ENCODE measurements at places on chromosomes 1 and 21.

DNA sequence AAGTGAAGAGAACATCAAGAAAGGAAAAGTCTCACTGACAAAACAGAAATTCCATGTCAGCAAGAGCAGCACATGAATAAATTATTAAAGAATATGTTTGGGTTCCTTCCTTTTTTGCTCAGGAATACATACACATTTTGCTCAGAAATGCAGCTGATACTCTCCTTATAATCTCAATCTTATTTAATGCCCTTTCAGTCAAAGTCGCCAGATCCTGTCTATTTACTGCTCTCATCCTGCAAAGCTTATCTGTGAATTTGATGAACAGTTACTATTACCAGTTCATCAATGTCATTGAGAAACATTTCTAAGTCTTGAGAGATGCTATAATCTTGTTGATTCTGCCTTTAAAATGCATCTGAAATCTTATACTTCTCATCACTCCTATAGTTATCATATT, 543.1 kb upstream of the ZRANB2 start:
- DNase-seq = no peak

DNA sequence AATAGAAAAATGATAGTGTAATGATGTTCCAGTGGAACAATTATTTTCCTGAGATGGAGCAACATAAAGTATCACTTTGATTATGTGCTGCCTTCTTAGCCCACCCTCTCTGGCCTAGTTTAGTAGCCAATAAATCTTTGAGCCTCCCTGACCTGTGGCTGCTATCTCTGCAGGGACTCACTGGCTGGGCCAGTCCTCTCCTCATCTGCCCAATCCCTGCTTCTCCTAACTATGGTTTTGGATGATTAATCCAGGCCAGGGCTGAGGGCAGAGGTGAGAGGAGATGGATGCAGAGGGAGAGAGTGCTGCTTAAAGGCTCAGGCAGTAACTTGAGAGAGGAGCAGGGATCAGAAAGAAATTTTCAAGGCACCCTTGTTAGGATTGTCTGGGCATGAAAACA, 89.0 kb upstream of the CD34 start:
- DNase-seq = no peak

GRCh38 chr1:229407206-229408026, 26.5 kb downstream of the ACTA1 start:
- no peak for DNase-seq

GRCh38 chr1:193593147-193593885, 406.9 kb upstream of the B3GALT2 start:
- DNase-seq = no peak

GRCh38 chr1:29824511-29825273, 588.4 kb downstream of the PTPRU start:
- DNase-seq = no peak

DNA sequence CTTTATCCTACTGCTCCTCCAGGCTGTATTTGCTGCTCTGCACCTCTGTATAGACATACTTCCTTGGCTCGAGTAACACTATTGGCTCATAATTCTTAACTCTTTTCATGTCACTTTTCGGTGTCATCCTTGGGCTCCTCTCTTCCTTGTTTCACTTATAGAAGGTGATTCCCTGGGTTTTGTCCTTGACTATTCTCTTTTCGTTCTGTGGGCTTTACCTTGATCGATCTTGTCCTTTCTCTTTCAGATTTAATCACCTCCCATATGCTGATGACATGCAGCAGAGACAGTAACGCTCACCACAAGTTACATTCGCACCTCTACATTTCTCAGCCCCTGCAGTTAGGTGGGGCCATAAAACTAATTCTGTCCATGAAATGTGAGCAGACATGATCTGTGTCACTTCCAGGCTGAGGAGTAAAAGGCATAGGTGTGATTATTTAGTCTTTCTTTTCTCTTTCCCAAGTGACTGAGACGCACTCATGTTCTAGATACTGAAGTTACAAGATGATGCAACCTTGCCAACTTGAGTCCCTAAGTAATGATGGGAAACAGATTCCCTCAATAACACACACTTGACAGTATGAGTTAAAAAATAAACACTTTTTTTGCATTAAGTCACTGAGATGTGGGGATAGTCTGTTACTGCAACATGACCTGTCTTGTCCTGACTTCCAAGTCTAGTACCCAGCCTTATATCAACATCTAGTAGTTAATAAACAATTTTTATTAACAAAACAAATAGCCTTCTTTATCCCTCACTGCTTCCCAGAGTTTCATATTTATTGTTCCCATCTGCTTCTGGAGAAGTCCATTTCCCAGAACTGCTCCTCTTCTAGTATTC, 49.9 kb upstream of the HAO2 start:
- DNase-seq = no peak

GRCh38 chr1:115456441-115456961, 118.5 kb upstream of the NGF start:
- no peak for DNase-seq

- DNase-seq = no peak
Observed at GRCh38 chr21:24976238-24976637, 631.0 kb downstream of the MRPL39 start.

- no peak for DNase-seq
Observed at GRCh38 chr1:909861-910310, 13.8 kb upstream of the SAMD11 start.

- DNase-seq = no peak
Observed at GRCh38 chr1:30853350-30853749, 55.2 kb downstream of the SDC3 start.

DNA sequence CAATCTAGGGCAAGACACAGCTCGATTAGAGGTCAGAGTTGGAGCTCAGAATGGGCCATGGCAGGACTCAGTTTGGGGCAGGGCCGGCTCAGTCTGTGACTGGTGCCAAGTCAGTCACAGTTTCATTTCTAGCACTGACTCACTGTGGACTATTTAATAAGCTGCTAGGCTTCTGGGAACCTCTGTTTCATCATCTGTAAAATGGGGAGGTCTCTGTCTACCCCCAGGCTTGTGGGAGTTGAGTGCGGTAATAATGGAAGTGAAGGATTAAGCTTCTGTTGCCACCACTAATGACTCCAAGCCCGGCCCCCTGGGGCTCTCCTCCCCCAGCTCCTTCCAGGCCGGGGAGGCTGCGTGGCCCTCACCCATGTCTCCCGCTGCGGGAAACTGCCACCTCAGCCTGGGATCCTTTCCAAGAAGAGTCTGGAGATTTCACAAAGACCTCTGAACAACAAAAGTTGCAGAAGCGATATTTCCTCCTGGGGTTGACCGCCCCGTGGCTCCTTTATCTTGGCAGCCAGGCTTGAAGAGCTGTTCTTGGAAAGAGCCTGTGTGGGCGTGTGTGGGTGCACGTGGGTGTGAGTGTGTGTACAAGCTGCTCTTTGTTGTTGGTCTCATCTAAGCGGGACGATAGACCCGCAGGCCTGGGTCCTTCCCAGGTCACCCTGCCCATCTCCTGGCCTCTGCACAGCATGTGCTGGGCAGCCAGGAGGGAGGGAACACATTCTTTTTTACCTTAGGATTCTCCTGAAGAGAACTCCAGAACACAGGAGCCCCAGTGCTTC, 29.1 kb downstream of the KNCN start:
- no peak for DNase-seq

GRCh38 chr1:246760422-246761347, 36.5 kb downstream of the SCCPDH start:
- DNase-seq = no peak

DNA sequence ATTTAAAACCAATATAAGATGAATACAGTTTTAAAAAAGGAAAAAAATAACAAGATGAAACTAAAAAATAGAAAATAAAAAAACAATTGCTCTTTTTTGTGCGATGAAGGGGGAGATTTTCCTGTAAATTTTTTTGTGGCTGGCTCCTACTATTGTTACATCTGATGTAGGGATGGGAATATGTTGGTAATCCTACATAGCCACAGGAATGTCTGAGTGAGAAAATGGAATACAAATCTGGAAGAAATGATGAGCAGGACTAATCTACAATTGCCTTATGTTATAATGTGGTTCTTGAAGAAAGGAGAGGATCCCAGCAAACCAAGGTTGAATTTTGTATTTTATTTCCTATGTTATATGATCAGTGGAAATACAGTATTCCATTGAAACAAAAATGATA, 40.9 kb downstream of the ATP6V1G3 start:
- DNase-seq = no peak

DNA sequence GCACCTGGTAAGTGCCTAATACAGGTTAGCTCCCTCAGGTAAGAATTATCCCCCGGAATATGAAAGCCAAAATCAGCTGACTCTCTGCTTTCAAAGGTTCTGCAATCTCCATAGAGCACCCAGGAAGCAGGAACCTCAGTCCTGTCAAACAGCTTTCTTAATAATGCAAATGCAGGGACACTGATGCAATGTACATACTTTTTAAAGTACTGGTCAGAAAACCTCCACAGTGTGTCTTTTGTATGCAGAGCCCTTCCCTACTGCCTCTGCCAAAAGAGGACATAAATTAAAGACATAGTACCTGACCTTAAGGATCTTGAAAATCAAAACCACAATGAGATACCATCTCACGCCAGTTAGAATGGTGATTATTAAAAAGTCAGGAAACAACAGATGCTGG, 365.0 kb upstream of the KAZN start:
- no peak for DNase-seq

DNA sequence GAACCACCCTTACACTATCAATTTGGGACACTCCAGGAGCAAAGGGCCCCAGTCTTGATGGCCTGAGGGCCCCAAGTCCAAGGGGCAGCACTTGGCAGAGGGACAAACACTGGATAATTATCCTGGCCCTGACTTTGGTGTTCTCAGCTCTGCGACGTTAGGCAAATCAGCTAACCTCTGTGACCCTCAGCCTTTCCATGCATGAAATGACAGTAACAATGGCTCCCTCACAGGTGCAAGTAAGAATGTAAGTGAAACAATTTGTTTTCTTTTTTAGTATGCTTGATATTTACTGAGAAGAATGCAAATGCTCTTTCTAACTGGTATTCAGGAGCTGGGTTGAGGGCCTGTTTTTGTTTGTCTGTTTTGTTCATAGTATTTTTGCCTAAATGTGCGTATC, 61.6 kb upstream of the PRDX6 start:
- no peak for DNase-seq

All from T-helper 22 cell (primary cell).